ENCODE measurements at places on chromosomes 12 and 14. TPM values are rescaled to one million over a fixed set of nuclear protein-coding genes. Genes with fewer than 3 reads are reported as not detected.
A peak's percentile ranks its signal among the peaks of the same experiment; 100 is the strongest.

DNA sequence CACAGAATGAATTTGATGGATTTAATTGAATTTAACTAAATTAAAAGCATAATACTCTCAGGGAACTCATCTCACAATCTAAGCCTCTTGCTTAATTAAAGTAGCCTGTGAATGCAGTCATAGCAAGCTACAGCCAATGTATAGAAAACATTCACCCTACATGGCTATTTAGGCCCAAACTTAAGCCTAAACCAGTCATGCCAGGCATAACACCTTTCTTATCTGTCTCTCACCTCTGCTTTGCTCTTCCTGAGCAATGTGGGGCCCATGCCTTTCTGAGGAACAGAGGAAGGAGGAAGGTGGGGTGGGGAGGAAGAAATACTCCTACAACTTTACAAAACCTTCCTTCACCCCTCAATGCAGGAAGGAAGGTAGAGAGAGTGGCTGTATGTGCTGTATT lies 29.1 kb downstream of the IFNG-AS1 start:
- no peaks in the 10 kb centered on the region for H3K27me3 ChIP-seq
- DNase-seq = no peak
- no peak overlapping the region for H3K27ac ChIP-seq
- H3K4me1 ChIP-seq = no peaks in the 10 kb centered on the region
- no peak overlapping the region for H3K4me3 ChIP-seq

- no peaks in the 10 kb centered on the region for H3K27me3 ChIP-seq
- peak; percentile 51 for DNase-seq
- peak overlapping the region; percentile 55 for H3K27ac ChIP-seq
- H3K36me3 ChIP-seq = no peaks in the 10 kb centered on the region
Measured at GRCh38 chr14:65302571-65303189, 109.8 kb upstream of the FUT8 start.

GRCh38 chr12:107778383-107779025 lies 4.0 kb downstream of the ASCL4 start:
- no peaks in the 10 kb centered on the region for H3K36me3 ChIP-seq
- H3K4me3 ChIP-seq = no peak overlapping the region
- peaks cover 14% of the 10 kb centered on the region for H3K27me3 ChIP-seq
- H3K27ac ChIP-seq = no peak overlapping the region
- no peak for DNase-seq

GRCh38 chr12:52956987-52957386 lies 8.1 kb downstream of the KRT18 start:
- no peaks in the 10 kb centered on the region for H3K27me3 ChIP-seq
- peaks cover 10% of the 10 kb centered on the region for H3K36me3 ChIP-seq
- no peak for DNase-seq
- no peak overlapping the region for H3K4me3 ChIP-seq
- H3K4me1 ChIP-seq = no peaks in the 10 kb centered on the region

DDX11 gene
- total RNA-seq = 71.6 TPM

- no peak for DNase-seq
- no peak overlapping the region for H3K27ac ChIP-seq
- H3K27me3 ChIP-seq = no peaks in the 10 kb centered on the region
- H3K36me3 ChIP-seq = no peaks in the 10 kb centered on the region
- no peak overlapping the region for H3K4me3 ChIP-seq
- no peaks in the 10 kb centered on the region for H3K4me1 ChIP-seq
Measured at GRCh38 chr14:95225251-95225887, 68.0 kb upstream of the DICER1 start.

DNA sequence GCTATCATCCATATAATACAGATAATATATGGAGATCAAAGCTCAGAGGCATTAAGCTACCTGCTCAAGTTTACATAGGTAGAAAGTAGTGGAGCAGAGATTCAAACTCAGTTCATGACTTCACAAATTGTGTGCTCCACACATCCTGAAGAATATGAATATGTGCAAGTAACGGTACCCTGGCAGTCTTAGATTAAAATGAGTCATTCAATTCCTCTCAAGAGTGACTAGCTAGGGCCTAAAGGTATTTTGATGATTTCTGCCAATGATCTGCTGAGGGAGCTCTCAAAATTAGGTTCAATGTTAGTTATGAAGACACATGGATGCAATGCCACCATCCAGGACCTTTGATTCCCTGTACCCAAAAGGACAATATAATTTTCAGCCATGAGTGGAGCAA lies 58.9 kb downstream of the GRIP1 start:
- no peaks in the 10 kb centered on the region for H3K27me3 ChIP-seq
- H3K27ac ChIP-seq = no peak overlapping the region
- no peak for DNase-seq
- no peaks in the 10 kb centered on the region for H3K4me1 ChIP-seq
- no peaks in the 10 kb centered on the region for H3K36me3 ChIP-seq
- H3K4me3 ChIP-seq = no peak overlapping the region

GRCh38 chr12:83538361-83538965 lies 851.8 kb downstream of the TMTC2 start:
- H3K4me3 ChIP-seq = no peak overlapping the region
- H3K4me1 ChIP-seq = no peaks in the 10 kb centered on the region
- H3K27ac ChIP-seq = no peak overlapping the region
- DNase-seq = no peak
- H3K36me3 ChIP-seq = no peaks in the 10 kb centered on the region

DNA sequence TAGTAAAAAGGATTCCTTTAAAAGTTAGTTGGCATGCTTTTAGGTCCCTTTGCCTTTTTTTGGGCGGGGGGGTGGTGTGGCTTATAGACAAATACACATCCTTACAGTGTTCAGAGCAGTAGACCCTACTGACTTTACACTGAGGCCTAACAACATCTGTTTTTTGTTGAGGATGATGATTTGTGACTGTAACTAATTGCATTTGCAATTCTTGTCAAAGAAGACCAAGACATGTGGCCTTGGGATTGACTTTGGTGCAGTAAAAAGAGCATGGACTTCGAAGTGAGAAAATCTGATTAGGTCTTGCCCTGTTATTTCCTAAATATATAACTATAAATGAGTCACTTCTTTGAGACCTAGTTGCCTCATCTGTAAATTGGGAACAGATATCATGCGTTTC lies 77.3 kb downstream of the TRHDE start:
- H3K27ac ChIP-seq = no peak overlapping the region
- no peaks in the 10 kb centered on the region for H3K4me1 ChIP-seq
- no peaks in the 10 kb centered on the region for H3K36me3 ChIP-seq
- no peaks in the 10 kb centered on the region for H3K27me3 ChIP-seq
- DNase-seq = no peak

- no peak for DNase-seq
- no peaks in the 10 kb centered on the region for H3K36me3 ChIP-seq
- H3K4me3 ChIP-seq = no peak overlapping the region
- no peaks in the 10 kb centered on the region for H3K4me1 ChIP-seq
- H3K27me3 ChIP-seq = no peaks in the 10 kb centered on the region
Measured at GRCh38 chr14:50070840-50071548, 45.4 kb downstream of the VCPKMT start.

DNA sequence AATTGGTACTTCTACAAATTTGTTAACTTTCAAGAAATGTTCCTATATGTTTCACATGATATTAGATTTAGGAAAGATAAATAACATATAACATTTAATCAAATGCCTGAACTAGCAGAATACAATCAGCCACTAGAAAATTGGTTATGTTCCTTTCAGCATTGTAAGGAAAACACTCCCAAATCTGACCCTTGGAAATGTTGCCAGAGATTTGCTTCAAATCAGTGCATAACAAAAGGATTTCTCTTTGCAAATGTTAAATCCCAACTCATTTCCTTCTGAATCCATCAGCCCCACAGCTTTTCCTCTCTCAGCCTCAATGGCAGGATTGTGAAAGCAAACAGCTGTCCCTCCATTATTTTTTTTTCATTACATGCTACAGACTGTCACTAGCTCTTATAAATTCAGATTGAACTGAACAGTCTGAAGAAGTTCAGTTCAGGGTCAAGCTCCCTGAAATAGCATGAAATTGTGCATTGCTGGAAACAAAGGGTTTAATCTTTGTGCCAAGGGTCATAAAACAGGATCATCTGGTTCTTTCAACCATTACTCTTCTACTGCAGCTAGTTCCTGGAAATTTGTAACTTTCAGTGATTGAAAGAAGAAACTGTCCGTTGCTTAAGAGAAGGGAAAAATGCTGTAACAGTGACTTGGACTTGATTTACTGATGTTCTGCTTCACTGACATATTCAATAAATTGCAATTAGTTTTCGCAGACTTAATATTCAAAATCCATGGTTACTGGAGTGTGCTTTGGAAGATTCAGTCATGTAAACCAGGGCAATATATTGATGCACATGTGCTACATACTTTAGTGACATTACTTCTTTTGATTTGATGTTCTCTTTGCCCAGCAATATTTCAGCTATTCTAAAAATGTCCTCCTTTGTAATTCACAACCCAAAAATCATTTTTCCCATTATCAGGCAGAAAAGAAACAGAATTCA lies 246.4 kb downstream of the RPL10L start:
- no peak overlapping the region for H3K4me3 ChIP-seq
- no peaks in the 10 kb centered on the region for H3K27me3 ChIP-seq
- H3K36me3 ChIP-seq = no peaks in the 10 kb centered on the region
- H3K27ac ChIP-seq = no peak overlapping the region

OTUB2 gene
- total RNA-seq = not detected

Measured in Peyer's patch (tissue), 4 donors.